Fibroblast of villous mesenchyme (primary cell): ENCODE measurements at places on chromosomes 6 and 20.
A peak's percentile ranks its signal among the peaks of the same experiment; 100 is the strongest.

- DNase-seq, result peak; percentile 96
Measured at GRCh38 chr20:1813101-1813529, 82.1 kb upstream of the SIRPA start.

GRCh38 chr6:75691012-75691411 lies 58.0 kb upstream of the MYO6 start:
- DNase-seq, result peak; percentile 23

DNA sequence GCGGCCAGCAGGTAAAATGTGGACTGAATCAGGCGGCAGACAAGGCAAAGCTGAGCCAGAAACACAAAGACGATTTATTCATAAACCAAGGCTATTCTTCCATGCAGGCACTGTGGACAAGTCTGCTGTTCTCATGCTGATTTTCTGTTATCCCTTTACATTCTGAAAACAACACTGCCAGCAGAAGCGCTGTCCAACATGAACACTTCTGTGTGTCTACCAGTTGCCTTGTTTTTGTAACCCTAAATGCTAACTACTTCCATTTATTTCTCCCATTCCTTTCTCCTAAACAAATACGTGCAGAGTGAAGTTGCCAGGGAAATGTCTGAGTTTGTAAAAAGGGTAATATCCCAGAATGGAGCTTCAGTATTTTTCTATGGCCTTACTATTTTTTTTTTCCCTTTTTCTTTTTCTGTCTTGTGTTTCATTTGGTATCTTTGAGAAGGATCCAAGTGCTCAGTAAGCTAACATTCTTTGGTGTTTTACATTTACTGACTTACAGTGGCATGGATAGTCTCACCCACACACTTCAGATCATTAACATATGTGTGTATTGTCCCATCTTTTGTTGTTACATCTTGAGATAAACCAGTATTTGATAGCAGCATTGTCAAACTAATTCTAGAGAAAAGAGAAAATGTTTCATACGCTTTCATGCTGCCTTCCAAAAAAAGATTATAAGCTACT lies 1308.9 kb upstream of the MAP3K7 start:
- peak; percentile 0 for DNase-seq

- DNase-seq, result peak; percentile 91
Measured at GRCh38 chr6:81894306-81894705, 141.8 kb upstream of the TENT5A start.

- no peak for DNase-seq
Measured at GRCh38 chr6:6771224-6771945, 182.9 kb downstream of the LY86 start.

- peak; percentile 51 for DNase-seq
Measured at GRCh38 chr6:151494235-151494935, 568 bp downstream of the CCDC170 start.

DNA sequence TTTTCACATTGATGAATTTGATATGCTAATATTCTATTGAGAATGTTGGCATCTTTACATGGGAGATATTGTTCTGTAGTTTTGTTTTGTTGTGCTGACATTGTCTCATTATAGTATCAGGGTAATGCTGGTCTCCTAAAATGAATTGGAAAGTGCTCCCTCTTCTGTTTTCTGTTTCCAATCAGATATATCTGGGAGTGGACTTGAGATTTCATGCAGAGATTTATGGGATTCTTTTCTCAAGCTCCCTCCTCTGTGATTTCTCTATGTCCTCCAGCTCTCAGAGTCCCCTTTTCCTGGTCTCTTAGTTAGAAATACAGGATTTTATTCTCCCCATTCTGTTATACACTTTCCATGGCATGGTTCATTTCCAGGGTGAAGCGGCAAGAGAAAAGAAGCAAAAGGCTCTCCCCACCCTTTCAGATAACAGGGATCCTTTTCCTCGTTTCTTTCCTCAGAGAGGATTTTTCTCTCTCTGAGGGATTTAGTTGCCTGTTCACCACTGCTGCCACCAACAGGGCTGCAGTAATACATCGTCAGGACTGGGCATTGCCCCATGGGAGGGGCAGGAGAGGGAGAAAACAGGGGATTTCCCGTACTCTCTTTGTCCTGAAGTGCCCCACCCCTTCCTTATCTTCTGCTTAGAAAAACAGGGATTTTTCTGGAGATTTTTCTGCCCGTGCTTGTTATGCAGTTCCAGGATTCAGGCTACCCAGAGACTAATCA lies 59.3 kb upstream of the STMND1 start:
- DNase-seq, result peak; percentile 20

GRCh38 chr6:93318121-93318520 lies 101.2 kb downstream of the EPHA7 start:
- no peak for DNase-seq

DNA sequence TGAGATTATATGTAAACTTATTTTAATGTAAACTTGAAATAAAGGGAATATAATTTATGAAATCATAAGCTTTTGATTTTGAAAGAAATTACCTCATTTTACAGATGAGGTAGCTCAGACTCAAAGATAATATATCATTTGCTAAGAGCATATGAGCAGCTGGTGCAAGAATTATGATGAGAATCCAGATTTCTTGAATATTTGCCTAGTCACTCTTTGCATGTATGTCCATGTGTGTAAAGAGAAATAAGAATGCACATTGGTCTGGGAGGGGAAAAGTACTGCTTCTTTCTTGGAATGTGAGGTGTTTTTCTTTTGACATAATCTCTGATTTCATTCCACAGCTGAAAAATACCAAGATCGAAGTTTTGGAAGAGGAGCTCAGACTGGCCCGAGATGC lies 11.1 kb upstream of the SNRNP48 start:
- DNase-seq, result no peak

- peak; percentile 29 for DNase-seq
Measured at GRCh38 chr6:27863962-27864905, 48.0 kb downstream of the OR2B2 start.

- no peak for DNase-seq
Measured at GRCh38 chr20:55253781-55254180, 751.5 kb downstream of the CBLN4 start.

DNA sequence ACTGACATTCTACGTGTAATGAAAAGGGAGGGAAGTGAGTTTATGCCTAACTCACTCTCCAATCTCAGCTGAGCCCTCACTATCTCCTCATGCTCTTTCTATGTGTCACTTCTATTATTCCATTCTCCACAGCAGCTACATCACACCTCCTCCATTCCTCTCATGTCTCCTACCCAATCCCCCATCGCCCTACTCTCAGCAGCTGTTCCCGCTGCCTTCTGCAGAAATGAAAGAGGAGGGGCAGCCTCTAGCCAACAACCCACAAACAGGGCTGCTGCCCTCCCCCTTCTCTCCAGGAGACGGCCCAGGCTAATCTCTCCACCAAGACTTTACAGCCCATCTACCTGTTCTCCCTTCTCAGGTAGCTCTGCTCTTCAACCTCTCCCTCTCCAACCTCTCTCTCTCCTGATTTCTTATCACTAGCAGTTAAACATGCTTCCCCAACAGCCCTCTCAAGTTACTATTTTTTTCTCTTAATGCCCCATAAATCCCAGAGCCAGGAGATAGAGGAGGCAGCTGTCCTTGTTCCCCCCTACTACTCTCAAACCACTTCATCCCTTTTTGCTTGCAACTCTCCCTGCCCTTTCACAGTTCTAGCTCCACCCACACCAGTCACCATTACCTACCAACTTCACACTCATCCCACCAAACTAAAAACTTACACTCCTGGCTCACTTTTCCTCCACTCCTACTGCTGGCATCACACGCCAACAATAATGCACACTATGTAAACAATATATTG lies 136.5 kb downstream of the BTBD9 start:
- DNase-seq, result no peak

DNA sequence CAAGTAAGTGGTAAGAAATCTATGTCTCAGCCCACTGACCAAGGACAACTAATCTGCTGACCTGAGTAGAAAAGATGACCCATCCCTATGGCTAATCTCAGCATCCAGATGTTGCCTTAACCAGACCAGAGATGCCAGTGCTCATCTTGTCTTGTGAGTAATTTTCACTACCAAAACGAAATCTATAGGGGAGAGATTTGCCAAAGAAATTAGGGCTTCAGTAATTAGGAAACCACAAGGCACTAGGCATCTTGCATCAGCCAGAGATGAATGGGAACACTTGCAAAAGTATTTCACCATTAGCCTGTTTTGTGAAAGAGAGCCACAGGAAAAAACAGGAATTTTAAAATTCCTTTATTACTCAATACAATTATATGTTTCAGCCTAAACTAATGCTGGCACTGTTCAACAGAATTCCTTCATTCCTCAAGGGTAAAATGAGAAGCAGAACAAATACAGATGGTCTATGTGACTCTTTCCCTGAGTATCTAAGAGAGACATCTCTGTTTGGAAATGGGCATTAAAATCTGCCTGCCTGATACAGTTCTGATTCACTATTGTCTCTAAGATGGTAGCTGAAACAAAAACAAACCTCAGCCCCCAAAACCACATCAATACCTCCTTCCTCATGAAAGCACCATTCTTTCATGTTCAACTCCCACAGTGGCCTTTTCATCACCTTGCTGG lies 87.8 kb downstream of the GMDS start:
- peak; percentile 57 for DNase-seq

GRCh38 chr6:53691252-53691651 lies 25.7 kb upstream of the KLHL31 start:
- no peak for DNase-seq

- no peak for DNase-seq
Measured at GRCh38 chr6:168387426-168387825, 53.6 kb upstream of the SMOC2 start.

GRCh38 chr20:1122388-1123315 lies 4.2 kb downstream of the PSMF1 start:
- DNase-seq, result peak; percentile 84

GRCh38 chr6:37316071-37316470 lies 37.7 kb upstream of the RNF8 start:
- no peak for DNase-seq

GRCh38 chr6:7264686-7265384 lies 48.2 kb downstream of the SSR1 start:
- DNase-seq, result no peak

- DNase-seq, result no peak
Measured at GRCh38 chr6:42032366-42032765, 18.0 kb upstream of the TAF8 start.

GRCh38 chr20:33864324-33864963 lies 53.3 kb downstream of the CHMP4B start:
- DNase-seq, result no peak

GRCh38 chr6:112665815-112666214 lies 318.7 kb downstream of the RFPL4B start:
- no peak for DNase-seq

GRCh38 chr6:39153766-39154397 lies 38.9 kb upstream of the SAYSD1 start:
- DNase-seq, result no peak

DNA sequence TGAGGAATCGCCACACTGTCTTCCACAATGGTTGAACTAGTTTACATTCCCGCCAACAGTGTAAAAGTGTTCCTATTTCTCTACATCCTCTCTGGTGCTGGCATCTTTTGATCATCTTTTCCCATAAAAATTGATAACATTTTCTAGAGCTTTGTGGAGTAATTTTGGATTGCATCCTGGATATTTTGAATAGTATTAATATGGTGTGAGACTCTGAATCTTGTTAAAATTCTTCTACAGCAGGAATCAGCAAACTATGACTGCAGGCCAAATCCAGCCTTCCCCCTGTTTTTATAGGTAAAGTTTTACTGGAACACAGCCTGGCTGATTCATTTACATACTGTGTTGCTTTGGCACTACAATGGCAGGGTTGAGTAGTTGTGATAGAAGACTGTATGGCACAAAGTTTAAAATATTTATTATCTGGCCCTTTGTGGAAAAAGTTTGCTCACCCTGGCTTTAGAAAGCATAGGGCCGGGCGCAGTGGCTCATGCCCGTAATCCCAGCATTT lies 15.0 kb upstream of the RNF8 start:
- no peak for DNase-seq

GRCh38 chr6:81735756-81736380 lies 16.6 kb downstream of the TENT5A start:
- DNase-seq, result peak; percentile 55

GRCh38 chr20:25294459-25295385 lies 46.8 kb downstream of the PYGB start:
- DNase-seq, result peak; percentile 63

DNA sequence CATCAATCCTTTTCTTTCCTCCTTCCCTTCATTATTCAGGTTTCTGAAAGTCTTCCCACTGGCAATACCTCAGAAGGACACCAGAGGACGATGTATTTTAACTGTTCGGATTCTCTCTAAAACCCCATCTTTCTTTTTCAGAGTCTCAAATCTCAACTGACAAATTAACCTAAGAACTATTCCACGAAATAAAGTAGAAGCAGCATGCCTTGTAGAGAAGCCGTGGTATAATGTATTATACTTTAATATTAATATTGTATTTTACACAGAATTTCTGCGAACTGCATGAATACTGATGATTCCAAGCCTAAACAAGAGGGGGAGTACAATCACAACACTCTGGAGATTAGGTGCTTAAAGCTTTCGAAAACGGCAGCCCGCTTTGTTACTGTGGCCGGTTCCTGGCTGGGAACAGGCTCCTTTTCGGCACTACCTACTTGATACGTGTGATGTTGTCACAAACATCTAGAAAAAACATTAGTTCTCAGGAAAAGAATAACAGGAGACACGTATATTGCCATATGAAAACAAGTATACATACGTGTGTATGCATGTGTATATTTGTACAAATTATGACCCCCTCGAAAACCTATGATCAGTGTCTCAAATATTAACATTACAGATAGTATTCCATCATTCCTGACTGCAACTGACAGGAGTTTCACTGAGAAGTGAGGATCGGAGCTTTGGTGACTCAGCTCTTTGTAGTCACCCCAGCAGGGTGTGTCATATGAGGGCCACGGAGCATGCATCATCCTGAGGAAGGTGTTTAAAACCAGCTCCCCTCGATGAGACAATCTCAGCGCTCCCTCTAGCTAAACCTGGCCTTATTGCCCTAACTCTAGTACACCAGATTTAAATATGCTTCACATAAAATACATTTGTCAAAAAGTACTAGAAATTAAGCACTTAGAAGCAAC lies 319.7 kb upstream of the TCF21 start:
- DNase-seq, result peak; percentile 72

GRCh38 chr6:46013639-46014038 lies 2.0 kb downstream of the CLIC5 start:
- no peak for DNase-seq

- peak; percentile 76 for DNase-seq
Measured at GRCh38 chr20:31695849-31696804, 26.5 kb downstream of the BCL2L1 start.

GRCh38 chr20:50146732-50147662 lies 6.5 kb downstream of the PEDS1 start:
- DNase-seq, result no peak

DNA sequence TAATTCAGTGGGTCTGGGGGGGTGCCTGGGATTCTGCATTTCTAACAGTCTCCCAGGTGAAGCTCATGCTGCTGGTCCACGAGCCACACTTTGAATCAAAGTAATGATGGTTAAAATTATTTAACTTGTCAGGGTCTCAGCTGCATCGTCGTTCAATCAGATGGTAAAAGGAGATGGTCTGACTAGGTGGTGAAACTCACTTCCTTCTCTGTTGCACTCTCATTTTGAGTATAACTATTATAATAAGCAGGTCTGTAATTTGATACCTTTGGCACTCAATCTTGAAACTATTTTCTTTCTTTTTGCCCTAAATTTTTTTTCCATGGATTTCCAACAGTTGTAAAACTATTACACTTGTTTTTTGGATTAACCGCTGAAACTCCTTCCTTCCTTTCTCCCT lies 292.5 kb downstream of the FARS2 start:
- no peak for DNase-seq
